Natural killer cell treated with Interleukin-12 subunit alpha and Interleukin-12 subunit beta and Interleukin-15 and Interleukin-18, amount 100 ng/mL, for 72 hours (primary cell): ENCODE measurements at places on chromosomes 11 and 22. TPM values are rescaled to one million over a fixed set of nuclear protein-coding genes. Genes with fewer than 3 reads are reported as not detected.

The P2RX6 gene
- not detected for total RNA-seq

The OOSP2 gene
- total RNA-seq, result not detected

The PYGM gene
- total RNA-seq, result 5.6 TPM

The RELT gene
- 46.5 TPM for total RNA-seq

The PTPN5 gene
- total RNA-seq, result not detected

The PCNX3 gene
- 96.9 TPM for total RNA-seq

- DNase-seq, result no peak
Observed at GRCh38 chr11:76664578-76665061, 5.9 kb downstream of the LRRC32 start.

DNA sequence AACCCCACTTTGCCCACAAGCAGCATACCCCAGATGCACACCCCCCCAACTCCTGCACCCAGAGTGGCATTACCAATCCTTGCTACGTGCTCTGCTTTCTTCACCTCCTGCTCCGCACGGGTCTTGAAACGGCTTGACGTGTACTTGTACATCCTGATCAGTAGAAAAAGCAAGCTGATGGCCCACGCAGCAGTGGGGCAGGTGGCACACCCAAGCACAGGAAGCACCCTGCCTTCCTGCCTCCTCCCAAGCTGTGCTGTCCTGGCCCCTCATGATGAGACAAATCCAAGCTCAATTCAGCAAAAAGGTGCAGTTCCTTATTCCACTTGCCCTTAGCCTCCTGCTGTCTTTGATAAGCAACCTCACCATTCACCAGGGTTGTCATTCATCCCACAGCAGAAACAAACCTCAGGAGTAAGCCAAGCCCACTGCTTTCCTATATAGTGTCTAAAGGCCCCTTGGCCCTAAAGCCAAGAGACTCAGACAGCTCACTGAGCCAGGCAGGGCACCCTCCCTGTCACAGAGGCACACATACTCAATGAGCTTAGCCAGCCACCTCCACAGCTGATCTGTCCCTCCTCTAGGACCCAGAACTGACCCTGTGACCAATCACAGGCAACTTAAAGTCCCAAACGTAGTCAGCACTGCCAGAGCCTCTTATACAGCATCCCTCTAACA lies 27.8 kb downstream of the MORC2 start:
- no peak for DNase-seq

The SLC35C1 gene
- total RNA-seq, result 15.9 TPM

DNA sequence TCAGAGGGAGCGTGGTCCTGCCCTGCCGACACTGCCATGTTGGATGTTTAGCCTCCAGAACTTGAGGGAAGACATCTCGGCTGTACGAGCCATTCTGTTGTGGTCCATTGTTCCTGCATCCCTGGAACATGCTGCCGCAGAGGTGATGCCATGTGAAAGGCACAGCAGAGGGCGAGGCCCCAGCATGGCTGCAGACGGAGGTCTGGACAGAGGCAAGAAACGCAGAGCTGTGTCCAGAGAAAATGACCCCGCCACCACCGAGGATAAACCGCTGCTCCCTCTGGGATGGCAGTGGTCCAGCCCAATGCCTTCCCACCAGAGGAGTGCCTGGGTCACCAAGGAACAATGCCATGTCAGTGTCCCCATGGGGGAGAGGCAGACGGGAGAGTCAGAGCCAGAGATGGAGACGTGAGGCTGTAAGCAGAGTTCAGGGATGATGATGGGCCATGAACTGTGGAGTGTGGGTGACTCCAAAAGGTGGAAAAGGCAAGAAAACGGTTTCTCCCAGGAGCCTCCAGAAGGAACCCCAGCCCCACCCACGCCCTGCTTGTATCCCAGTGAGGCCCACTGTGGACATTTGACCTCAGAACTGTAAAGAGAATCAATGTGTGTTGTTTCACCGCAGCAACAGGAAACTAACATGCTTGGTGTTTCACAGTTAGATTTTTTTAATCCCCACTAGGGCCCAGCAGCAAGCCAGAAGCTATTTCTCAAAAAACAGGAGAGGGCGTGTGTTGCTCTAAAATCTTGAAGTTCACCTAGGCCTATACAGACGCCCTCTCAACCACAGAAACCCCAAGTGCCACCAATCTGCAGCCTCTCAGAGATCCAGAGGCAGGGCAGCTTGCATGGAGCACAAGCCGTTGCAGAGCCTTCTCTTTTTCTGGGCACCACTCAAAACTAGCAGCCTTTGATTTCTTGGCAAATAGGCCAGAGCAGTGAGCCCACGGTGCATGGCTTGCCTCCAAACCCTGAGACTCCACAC lies 1422.9 kb downstream of the TBC1D22A start:
- DNase-seq, result no peak

GRCh38 chr11:78420255-78420764 lies 2.7 kb upstream of the GAB2 start:
- DNase-seq, result no peak

- no peak for DNase-seq
Observed at GRCh38 chr11:110716361-110716760, 4.1 kb upstream of the ARHGAP20 start.

- no peak for DNase-seq
Observed at GRCh38 chr11:19525714-19526113, 186.9 kb upstream of the NAV2 start.

The OR52A1 gene
- not detected for total RNA-seq

GRCh38 chr22:46613606-46614021 lies 6.6 kb upstream of the GRAMD4 start:
- DNase-seq, result no peak

The FERMT3 gene
- total RNA-seq, result 249 TPM

The AASDHPPT gene
- 36.8 TPM for total RNA-seq

DNA sequence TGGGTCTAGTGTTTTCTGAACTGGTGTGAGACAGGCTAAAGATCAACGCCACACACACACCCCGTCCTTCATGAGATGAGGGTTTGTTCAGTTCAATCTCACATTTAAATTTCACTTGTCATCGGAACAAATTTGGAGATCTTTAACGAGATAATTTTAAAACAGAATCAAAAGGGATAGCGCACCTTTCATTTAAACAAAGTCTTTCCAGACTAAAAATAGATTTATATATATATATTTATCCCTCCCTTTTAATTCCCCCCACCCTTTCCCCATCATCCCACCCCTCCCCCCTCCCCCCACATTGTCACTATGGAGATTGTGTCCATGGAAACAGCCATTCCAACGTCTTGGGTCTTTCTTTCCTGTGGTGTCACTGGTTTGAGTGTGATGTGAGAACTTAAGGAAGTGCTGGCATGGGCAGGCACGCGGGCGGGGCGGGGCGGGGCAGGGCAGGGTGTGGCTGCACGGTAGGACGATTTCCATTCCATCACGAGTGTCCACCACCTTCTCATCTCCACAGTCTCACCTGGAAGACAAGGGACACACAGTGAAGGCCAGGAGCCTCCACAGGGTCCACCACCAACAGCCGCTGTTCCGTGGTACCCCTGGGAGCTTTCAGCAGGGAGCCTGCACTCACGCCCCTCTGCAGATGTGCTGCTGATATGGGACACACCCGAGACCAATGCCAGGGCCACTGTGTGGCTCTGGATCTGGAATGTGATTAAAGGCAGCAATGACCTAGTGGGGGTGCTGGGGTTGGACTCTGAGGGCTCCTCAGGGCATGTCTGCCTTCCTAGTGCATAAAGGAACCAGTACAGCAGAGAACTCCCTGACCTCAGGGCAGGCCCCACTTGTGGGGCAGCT lies 30.5 kb upstream of the CYP2D6 start:
- DNase-seq, result no peak

GRCh38 chr11:15692739-15693138 lies 578.0 kb downstream of the INSC start:
- DNase-seq, result no peak

GRCh38 chr11:30717009-30717408 lies 130.9 kb upstream of the MPPED2 start:
- no peak for DNase-seq

- DNase-seq, result no peak
Observed at GRCh38 chr11:127063241-127063640, 62.7 kb upstream of the KIRREL3 start.

GRCh38 chr22:48975316-48975741 lies 852.3 kb downstream of the BRD1 start:
- DNase-seq, result no peak
